Glomerular endothelial cell (primary cell): ENCODE measurements at places on chromosomes 7 and 10.

- DNase-seq: peak; percentile 42
Observed at GRCh38 chr10:102342958-102343357, 52.5 kb upstream of the NFKB2 start.

- DNase-seq: no peak
Observed at GRCh38 chr10:6669269-6669859, 89.3 kb upstream of the PRKCQ start.

- no peak for DNase-seq
Observed at GRCh38 chr10:109592391-109592790, 330.9 kb downstream of the XPNPEP1 start.

- no peak for DNase-seq
Observed at GRCh38 chr7:36448781-36449379, 59.2 kb downstream of the ANLN start.

GRCh38 chr10:120403109-120403508, 53.9 kb upstream of the PLPP4 start:
- DNase-seq: no peak

DNA sequence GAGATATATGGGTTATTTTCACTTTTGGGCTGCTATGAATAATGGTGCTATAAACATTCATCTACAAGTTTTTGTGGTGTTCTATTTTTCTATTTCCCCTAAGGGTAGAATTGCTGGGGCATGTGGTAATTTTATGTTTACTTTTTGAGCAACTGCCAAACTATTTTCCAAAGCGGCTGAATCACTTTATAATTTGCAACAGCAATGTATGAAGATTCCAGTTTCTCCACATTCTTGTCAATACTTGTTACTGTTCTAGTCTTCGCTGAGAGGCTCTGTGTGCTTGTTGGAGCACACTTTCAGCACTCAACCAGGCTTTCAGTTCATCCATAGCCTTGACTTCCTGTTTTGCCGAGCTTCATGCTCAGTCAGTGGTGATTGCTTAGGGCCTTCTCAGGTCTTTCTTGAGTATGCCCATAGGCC, 39.0 kb downstream of the ADK start:
- no peak for DNase-seq

- peak; percentile 16 for DNase-seq
Observed at GRCh38 chr7:133481676-133482075, 228.8 kb downstream of the EXOC4 start.

DNA sequence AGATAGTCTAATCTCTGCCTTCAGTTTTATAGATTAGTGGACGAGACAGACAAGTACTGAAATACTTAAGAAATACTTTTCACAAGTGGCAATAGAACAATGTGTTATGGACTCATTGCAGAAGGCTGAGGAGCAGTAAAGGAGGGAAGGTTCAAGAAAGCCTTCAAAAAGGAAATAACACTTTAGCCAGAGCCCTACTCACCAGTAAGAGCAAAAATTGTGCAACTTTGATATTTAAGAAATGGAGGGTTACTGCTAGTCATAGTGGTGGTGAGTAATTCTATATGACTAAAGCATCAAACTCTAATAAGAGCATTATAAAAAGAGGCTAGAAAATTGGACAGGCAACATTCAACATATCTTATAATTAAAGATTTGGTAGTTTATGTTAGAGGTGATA, 28.8 kb downstream of the PTPN12 start:
- no peak for DNase-seq

GRCh38 chr7:18694484-18694883, 198.9 kb downstream of the HDAC9 start:
- no peak for DNase-seq

DNA sequence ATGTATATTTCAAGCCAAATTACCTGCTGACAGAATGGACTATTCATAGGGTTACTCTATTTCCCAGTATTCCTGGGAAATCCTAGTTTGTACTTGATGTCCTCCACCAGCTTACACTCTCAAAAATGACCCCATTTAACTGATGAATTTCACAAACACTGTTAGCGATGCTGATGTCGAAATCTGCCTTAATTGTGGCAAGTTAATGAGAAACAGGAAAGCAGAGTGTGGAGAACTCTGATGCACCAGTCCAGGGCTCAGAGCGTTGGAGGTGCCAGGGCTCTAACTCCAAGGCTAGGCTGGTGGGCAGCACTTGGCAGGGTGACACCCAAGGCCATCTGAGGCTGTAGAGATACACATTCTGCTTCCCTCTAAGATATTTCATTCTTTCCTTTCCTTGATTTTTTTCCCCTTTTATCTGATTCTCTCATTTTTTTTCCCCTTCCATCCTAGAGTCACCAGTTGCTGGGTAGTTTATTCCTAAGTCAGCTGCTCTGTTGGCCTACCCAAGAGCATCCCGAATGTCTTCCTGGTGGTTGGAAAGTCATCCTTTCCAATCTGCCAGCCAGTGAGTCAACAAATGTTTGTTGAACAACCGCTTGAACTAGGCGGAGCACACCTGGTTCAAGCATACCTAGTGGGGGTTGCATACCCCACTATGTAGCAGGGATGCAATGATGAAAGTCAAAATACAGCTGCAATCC, 525.0 kb upstream of the NRP1 start:
- DNase-seq: no peak

- DNase-seq: no peak
Observed at GRCh38 chr7:100159099-100159623, 638 bp upstream of the TRAPPC14 start.

- DNase-seq: no peak
Observed at GRCh38 chr7:81064426-81064825, 145.6 kb upstream of the SEMA3C start.

GRCh38 chr7:2856388-2857169, 12.5 kb upstream of the GNA12 start:
- DNase-seq: no peak

DNA sequence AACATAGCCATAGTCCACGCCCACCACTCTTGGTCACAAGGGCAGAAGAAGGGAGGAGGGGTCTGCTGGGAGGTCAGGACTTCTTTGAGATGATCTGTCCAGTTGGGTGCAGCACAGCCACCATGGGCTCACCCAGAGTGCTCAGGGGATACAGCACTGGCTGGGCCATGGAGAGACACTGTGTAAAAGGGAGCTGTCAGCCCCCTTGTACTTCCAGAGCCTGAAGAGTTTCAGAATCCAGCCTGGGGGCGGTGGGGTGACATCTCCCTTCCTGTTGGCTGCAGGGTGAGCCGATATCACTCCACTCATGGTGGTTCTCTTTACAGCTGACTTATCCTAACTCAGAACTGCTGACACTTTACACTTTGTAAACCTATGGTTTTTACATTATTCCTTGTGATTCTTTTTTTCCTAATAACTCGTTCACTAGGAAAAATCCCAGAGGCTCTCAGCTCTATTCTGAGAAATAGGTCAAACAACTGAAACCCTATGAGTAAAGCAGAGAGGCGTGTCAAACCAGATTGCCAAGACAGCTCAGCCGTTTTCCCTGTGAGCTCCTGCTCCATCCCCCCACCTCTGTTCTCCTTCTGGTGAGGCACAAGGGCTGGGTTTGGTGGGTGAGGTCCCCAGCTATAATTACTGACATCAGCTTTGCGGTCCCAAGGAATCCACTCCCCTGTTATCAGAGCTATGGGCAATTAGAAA, 3.2 kb upstream of the MRPS24 start:
- no peak for DNase-seq

DNA sequence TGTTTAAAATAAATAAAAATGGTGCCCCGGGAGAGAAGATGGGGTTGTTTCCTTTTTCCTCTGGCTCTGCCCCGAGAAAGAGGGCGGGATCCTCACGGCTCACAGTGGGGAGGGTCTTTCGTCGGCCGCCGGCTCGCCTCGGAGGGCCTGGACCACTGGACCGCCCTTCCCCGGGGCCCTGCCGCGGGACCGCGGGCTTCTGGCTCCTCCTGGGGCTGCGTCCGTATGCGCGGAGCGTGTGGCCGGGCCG, 3.5 kb upstream of the IGF2BP3 start:
- DNase-seq: no peak
